ENCODE measurements at places on chromosomes 13 and 19.

DNA sequence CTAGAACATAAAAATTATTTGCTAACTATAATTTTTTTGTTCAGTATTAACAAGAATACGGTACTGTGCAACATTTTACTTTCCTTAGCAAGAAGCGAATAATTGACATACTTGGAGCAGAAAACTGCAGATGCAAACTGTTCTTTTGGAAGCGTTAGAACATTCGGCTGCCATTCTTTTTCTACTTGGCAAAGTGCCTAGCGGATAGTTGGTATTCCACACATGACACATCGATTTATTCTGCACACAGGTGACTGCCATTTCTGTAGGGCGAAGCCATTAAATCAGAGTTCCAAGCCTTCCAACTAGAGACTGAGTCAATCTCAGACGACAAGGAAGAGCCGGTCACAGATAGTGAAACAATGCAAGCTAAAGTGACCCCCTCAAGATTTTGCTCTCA, 117.4 kb downstream of the TRPC4 start:
- DNase-seq, result no peak

- DNase-seq, result no peak
Measured at GRCh38 chr19:53004242-53004641, 9.5 kb upstream of the ERVV-1 start.

DNA sequence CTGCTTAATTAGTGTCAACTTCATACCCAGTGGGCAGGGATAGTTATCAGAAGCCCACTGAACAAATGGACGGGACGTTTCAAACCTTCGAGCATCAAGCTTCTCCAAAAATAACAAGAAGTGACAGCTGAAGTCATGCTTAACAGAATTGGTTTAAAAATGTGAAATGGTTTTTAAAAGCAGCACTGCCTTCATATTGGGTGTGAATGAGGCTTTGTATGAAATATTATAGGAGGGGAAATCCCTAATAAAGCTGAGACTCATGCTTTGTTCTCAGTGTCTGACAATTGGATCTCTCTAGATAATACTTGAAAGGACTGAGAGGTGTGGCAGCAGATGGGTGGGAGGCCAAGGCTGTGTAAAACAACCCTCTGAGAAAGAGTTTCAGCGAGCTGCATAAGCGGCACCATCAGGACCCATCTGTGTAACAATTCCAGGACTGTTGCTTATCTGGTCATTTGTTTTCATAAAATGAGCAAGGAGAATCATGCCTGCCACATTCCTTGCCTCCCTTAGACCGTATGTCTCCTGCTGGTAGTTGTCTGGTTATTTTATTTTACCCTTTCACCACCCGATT, 667.7 kb downstream of the DIAPH3 start:
- no peak for DNase-seq

- DNase-seq, result no peak
Measured at GRCh38 chr13:22461854-22462490, 718.8 kb upstream of the SGCG start.

DNA sequence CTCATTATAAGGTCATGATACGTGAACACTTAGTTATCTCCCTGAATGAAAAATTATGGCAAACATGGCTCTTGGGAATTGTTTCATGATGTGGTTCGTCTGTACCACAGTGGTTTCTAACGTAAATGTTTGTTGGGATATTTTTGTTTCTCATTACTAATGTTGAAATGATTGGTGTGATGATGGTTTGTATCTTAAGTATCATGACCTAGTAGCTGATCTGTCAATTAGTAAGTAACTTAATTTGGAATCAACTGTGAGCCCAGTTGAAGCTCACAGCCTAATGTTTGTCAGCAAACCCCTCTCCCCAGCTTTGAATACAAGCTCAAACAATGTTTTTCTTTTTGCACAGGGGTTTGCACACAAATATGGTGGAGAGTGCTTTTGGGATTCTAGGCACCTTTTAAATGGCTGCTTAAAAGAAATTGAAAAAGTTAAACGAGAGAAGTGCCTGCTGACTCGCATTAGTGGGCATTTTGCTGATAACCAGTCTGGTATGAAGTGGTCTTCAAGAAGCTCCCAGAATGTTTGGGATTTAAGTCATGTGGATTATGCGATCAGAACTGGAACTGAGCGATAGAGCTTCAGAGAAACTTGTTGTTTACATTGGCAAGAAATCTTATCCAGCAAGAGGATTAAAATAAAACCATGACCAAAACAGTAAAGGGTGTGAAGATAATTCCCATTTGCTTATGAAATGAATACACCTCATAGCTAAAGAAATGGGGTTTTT, 68.2 kb downstream of the LMO7 start:
- no peak for DNase-seq

DNA sequence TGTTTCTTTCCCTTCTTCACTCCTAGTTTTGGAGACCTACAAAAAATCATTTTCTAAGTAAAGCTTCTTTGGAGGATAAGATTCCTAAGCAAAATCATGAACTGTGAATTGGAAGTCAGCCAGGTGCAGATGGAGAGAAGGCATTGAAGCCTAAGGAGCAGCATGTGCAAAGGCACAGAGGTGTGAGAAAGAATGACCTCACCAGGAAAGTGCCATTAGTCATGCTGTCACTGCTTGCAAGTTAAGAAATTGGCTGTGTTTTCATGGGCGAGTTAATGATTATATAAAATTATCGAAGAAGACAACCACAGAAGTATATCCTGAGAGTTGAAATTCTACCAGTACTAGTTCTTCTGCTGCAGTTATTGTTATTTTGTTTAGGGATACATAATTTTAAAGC, 80.3 kb upstream of the KLHL1 start:
- DNase-seq, result no peak

GRCh38 chr19:11832253-11832912, 16.1 kb upstream of the ZNF439 start:
- no peak for DNase-seq

DNA sequence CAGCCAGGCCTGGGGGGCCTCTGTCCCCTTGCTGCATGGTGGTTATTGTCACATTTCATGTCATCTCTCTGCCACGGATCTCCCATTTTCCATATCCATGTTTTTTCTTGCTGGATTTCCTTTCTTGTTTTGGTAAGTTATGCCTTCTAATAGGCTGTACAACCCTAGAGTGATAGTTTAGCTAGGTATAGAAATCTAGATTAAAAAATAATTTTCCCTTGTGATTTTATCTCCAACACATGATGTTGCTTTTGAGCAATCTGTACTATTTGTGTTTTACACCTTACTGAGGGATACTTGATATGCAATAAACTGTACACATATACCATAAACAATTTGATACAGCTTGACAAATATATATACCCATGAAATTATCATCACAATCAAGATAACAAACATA, 17.0 kb downstream of the SOX1 start:
- DNase-seq, result no peak

DNA sequence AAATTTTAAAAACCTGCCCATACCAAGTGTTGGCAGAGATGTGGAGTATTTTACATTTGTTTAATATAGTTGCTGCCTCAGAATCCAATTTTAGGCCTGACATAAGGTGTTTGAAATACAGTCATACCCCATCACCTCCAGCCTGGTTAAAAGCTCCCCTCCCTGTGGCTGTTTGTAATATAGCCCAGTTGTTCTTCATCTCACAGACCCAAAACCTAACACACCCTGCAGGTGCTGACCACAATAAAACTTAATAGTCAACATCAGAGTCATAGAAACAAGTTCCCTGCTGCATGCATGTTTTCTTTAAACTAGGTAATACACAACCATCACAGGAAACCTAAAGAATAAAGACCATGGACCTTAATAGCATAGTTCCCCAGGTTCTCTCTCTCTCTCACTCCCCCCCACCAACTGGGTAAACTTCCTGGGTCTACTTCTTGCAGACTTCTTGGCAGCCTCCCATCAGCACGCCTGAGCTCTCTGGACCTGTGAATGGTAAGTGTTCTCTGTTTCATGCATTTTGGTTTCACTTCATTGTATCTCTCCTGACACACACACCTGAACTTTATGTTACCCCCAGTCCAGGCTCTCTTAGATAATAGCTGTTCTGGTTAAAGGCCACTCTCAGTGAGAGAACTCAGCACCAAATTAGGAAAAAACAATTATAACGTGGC, 1369.9 kb downstream of the EFNB2 start:
- no peak for DNase-seq

- no peak for DNase-seq
Measured at GRCh38 chr19:55156202-55157063, 1.1 kb downstream of the TNNI3 start.

GRCh38 chr13:41307884-41308640, 3.0 kb upstream of the NAA16 start:
- no peak for DNase-seq

GRCh38 chr19:4139614-4140236, 13.7 kb upstream of the CREB3L3 start:
- peak; percentile 96 for DNase-seq

All from stimulated activated CD4-positive, alpha-beta T cell treated with anti-CD3 and anti-CD28 coated beads, Interleukin-2, amount 100 ng/mL, for 48 hours (primary cell).